PC-3 (cell line): ENCODE measurements at places on chromosomes 1 and 21.

GRCh38 chr1:22077728-22078127 is 25.2 kb downstream of the CDC42 start:
- no peak overlapping the region for H3K27ac ChIP-seq
- H3K4me1 ChIP-seq, result no peaks in the 10 kb centered on the region
- H3K4me3 ChIP-seq, result no peak overlapping the region
- H3K36me3 ChIP-seq, result peaks cover 32% of the 10 kb centered on the region

DNA sequence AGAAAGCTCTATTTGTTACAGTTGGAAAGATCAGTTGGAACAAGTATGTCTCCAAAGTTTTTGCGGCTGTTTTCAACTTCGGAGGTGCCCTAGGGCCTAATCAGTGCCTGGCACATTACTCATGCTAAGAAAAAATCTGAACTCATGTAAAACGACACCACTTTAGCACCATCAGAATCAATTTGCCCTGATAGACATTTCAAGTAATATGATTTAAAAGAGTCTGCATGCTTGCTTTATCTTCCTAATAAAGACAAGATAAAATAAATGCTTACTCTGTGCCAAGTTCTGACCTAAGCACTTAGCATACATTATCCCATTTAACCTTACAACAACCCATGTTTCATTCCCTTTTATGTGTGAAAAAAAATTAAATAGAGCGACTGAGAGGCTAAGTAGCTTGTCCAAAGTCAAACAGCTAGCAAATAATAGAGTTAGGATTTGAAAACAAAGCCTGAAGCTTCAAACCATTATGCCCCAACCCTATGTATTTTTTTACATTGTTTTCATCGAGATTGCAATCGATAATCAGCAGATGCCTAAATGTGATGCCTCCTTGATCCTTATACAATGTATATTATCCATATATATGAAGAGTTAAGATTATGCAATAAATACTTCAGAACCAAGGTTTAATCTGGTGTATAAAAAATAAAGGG is 91.3 kb downstream of the DENND1B start:
- DNase-seq, result no peak
- H3K4me1 ChIP-seq, result no peaks in the 10 kb centered on the region
- H3K4me3 ChIP-seq, result no peak overlapping the region
- no peak overlapping the region for H3K27ac ChIP-seq
- H3K36me3 ChIP-seq, result peaks cover 6% of the 10 kb centered on the region; the same call in 1 of the 2 replicates

DNA sequence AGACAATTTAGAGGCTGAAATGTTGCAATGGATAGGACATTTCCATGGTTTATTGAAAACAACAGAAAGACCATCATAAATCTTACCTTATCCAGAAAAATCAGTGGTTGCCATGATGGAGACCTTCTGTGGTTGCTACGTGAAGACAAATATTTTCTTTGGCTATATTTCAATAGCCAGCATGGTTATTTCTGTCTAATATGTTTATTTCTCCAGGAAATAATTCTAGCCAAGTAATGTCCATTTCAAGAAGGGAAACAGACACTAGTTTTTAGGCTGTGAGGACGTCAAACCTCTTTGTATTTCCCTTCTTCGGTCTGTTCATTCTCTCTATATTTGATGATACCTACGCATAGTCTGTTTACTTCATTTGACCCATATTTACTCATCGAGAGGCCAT is 49.2 kb upstream of the NFASC start:
- no peak overlapping the region for H3K4me3 ChIP-seq
- DNase-seq, result no peak
- no peaks in the 10 kb centered on the region for H3K36me3 ChIP-seq
- no peak overlapping the region for H3K27ac ChIP-seq

DNA sequence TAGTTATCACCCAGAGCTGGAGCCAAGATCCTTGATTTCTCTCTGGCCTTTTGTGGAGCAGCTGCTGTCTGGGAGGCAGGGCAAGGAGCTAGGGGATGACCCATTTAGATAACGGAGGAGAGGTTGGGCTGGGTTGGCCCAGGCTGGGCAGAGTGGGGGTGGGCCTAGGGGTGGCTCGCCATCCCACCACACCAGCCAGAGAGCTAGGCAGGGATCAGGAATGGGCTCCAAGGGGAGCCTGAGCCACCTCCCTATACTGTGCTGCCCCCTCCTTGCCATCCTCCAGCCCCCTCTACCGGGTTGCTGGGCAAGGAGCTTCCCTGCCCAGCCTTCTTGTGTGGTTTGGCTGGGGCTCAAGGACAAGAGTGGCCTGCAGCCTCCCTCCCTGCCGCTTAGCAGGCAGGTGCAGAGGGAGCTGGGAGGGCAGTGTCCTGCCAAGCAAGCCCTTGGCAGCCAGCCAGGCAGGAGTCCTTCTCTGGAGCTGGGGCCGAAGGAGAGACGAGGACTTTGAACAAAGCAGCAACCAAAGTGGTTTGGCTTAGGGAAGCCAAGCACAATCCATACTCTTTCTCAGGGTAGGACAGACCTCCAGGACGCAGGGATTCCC is 4.1 kb downstream of the NUAK2 start:
- no peaks in the 10 kb centered on the region for H3K36me3 ChIP-seq
- H3K4me1 ChIP-seq, result peaks cover 42% of the 10 kb centered on the region
- no peaks in the 10 kb centered on the region for H3K27me3 ChIP-seq
- peak; percentile 85 for DNase-seq
- no peak overlapping the region for H3K4me3 ChIP-seq

DNA sequence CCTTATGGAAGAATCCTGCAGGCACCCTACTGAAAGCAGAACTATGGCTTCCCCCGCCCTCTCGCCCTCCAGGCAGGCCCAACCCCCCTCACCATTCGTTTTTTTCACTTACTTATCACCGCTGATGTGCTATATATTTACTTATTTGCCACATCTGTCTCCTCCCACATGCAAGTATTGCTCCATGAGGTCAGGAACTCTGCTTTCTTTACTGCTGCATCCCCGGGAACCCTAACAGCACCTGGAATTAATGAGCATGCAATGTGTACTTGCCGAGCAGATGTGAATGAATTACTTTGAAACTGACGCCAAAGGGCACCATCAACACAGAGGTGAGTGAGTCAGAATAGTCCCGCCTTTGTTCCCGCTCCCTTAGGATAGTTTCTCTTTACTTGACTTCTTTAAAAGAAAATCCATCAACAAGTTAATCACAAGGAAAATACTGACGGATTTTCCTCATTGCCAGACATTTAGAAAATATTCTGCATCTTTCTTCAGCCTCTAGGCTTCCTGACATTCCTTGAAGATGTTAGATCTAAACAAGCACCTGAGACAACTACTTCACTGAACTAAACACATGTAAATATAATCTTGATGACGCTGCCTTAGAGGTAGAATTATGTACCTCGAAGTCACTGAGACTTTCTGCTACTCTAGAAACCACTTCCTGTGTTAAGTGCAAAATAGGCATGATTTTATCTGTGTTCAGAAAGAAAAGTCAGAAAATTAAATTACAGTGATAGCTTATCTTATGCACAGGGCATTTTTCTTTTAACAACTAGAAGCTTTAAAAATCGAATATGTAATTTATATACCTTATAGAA is 17.5 kb upstream of the RAB4A start:
- DNase-seq, result peak; percentile 44
- no peak overlapping the region for H3K4me3 ChIP-seq
- H3K4me1 ChIP-seq, result no peaks in the 10 kb centered on the region
- H3K36me3 ChIP-seq, result no peaks in the 10 kb centered on the region
- H3K27ac ChIP-seq, result no peak overlapping the region

GRCh38 chr1:54547601-54548388 is at the start of gene ACOT11:
ACOT11 (plus strand) TSS chr1:54548228; CDS start chr1:54548310, 82 bp downstream.
- H3K27me3 ChIP-seq, result no peaks in the 10 kb centered on the region
- no peak for DNase-seq
- H3K4me3 ChIP-seq, result no peak within 1 kb of the TSS
- H3K27ac ChIP-seq, result no peak within 1 kb of the TSS
- no peaks in the 10 kb centered on the region for H3K36me3 ChIP-seq
- no peaks in the 10 kb centered on the region for H3K4me1 ChIP-seq

GRCh38 chr1:111214074-111214801 is 13.3 kb upstream of the CHI3L2 start:
- no peaks in the 10 kb centered on the region for H3K36me3 ChIP-seq
- no peak overlapping the region for H3K27ac ChIP-seq
- no peak for DNase-seq

DNA sequence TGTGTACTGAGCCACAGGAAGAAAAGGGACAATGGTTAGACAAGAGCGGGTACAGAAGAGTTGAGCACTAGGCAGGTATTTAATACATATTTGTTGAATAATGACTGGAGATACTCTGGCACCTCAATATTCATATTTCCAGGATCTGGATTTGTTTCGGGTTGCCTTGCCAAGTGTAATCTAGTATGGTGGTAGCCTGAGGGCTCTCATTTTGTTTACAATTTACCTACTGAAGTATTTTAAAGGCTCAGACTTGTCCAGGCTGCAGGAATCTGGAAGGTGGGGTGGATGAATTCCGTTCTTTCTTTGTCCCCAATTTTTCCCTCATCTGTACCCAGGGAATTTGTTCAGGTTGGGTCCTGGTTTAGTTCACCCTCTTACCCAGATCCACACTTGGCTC is 95.0 kb downstream of the CACHD1 start:
- no peaks in the 10 kb centered on the region for H3K36me3 ChIP-seq
- H3K27ac ChIP-seq, result no peak overlapping the region
- no peaks in the 10 kb centered on the region for H3K27me3 ChIP-seq
- DNase-seq, result no peak

DNA sequence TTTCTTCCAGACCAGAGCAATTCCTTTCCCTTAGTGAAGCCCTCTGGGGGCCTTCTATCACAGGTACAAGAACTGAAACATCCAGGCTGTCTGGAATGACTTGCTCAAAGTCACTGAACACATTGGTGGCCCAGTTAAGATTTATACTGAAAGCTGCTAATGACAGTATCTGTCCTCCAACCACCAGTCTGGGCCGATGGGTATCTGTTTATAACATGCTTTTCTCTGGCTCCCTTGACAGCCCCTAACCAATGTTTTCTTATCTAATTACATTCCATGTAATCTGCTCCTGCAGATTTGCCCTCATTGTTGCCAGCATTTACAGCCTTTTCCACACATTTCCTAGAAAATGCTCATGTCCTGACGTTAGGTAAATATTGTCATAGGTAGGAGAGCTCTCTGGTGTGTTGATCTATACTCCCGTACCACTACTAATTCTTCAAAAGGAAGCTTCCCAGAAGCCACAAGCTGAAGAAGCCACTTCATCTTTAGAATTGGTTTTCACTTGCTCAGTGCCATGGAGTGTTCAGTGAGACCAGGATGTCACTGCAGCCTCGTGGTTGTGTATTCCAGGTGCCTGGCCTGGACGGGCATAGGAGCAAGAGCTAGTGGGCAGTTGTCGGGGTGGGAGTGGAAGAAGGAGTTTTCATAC is 163.9 kb downstream of the TSEN15 start:
- H3K36me3 ChIP-seq, result no peaks in the 10 kb centered on the region
- H3K27me3 ChIP-seq, result no peaks in the 10 kb centered on the region
- H3K4me1 ChIP-seq, result no peaks in the 10 kb centered on the region
- H3K4me3 ChIP-seq, result no peak overlapping the region
- DNase-seq, result no peak

DNA sequence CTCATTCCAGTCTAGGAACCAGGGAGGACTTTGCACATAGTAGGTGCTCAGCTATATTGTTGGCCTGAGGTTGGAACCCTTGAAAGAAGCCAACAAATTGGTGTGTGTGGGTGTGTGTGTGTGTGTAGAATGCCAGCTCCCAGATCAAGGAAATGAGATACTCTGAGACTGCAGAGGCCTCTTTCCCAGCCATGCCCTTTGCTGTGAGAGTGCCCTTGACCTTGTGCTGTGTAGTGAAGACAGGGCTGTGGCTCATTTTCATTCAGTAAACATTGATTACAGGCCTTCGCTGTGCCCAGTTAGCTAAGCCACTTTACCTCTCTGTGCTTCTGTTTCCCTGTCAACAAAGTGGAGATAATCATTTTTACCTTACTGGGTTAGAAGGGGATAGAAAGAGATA is 3.2 kb downstream of the CYP4B1 start:
- no peak overlapping the region for H3K27ac ChIP-seq
- H3K4me3 ChIP-seq, result no peak overlapping the region
- DNase-seq, result no peak
- H3K36me3 ChIP-seq, result no peaks in the 10 kb centered on the region

DNA sequence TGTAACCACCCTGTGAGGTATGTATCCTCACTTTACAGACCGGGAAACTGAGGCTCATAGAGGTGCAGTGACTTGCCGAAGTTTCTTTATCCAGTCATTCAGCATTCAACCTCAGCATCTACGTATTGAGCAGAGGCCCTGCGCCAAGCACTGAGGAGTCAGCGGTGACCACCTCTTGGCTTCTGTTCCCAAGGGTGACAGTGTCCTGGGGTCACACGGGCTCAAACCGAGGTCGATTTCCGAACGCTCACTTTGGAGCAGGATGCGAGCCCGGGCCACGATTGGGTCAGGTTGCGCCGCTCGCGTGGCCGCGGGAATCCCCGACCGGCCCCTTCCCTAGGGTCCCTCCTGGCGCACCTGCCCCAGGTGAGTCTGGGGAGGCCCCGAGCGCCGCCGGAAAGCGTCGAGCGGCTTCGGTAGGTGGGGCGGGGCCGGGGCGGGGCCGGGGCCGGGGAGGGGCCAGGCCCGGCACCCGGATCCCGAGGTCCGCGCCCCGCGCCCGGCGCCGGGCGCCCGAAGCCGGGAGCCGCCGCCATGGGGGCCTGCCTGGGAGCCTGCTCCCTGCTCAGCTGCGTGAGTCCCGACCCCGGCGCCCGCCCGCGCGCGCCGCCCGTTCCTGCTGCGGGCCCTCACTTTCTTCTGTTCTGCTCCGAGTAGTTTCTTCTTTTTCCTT is at the start of gene SERINC2:
SERINC2 (plus strand) TSS at position 482 of the 673 bp plus-strand sequence; CDS start at position 535, 53 bp downstream.
- peak within 1 kb of the TSS; percentile 99 for H3K4me3 ChIP-seq
- peak; percentile 71 for DNase-seq
- H3K36me3 ChIP-seq, result no peaks in the 10 kb centered on the region
- no peaks in the 10 kb centered on the region for H3K27me3 ChIP-seq
- peak within 1 kb of the TSS; percentile 37 for H3K27ac ChIP-seq

GRCh38 chr1:151455966-151456365 is 3.3 kb downstream of the POGZ start:
- DNase-seq, result no peak
- H3K4me1 ChIP-seq, result peaks cover 12% of the 10 kb centered on the region
- no peak overlapping the region for H3K27ac ChIP-seq
- H3K27me3 ChIP-seq, result no peaks in the 10 kb centered on the region

- H3K36me3 ChIP-seq, result no peaks in the 10 kb centered on the region
- H3K4me1 ChIP-seq, result no peaks in the 10 kb centered on the region
- H3K4me3 ChIP-seq, result no peak overlapping the region
- no peak overlapping the region for H3K27ac ChIP-seq
Measured at GRCh38 chr21:15494481-15494880, 235.3 kb upstream of the USP25 start.

DNA sequence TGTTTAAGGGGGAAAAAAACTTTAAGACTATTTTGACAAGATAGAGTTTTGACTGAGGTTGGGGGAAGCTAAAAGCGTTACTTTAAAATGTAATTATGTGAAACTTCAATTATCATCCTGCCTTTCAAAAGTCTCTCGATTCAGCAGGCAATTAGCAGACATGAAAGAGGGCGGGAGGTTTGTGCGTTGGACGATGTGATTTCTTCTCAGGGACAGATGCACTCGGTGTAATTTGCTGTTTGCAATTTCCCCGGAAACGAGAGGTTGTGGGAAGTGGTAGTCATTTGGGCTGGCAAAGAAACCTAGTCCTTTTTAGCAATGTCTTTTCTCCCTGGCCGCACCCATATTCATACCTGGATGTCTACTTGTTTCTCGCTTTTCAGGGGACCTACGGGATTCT is 27.1 kb downstream of the KAZN start:
- H3K4me1 ChIP-seq, result peaks cover 10% of the 10 kb centered on the region; the same call in 1 of the 2 replicates
- DNase-seq, result peak; percentile 35
- H3K36me3 ChIP-seq, result no peaks in the 10 kb centered on the region
- H3K4me3 ChIP-seq, result peak overlapping the region; percentile 33; the same call in 1 of the 2 replicates

GRCh38 chr1:159826441-159827101 is at the start of gene SLAMF8:
SLAMF8 (plus strand) TSS chr1:159826873; CDS start chr1:159826899, 26 bp downstream.
- no peak within 1 kb of the TSS for H3K27ac ChIP-seq
- no peak within 1 kb of the TSS for H3K4me3 ChIP-seq
- no peaks in the 10 kb centered on the region for H3K4me1 ChIP-seq
- no peaks in the 10 kb centered on the region for H3K36me3 ChIP-seq
- H3K27me3 ChIP-seq, result no peaks in the 10 kb centered on the region
